ENCODE measurements at places on chromosomes 1 and 21. TPM values are rescaled to one million over a fixed set of nuclear protein-coding genes. Genes with fewer than 3 reads are reported as not detected.

- DNase-seq, result no peak
These were observed 125.0 kb downstream of the AKT3 start for GRCh38 chr1:243725075-243725474.

GRCh38 chr21:37367703-37368540 lies 1.3 kb downstream of the DYRK1A start:
- no peak for DNase-seq

The FTCD gene
- total RNA-seq, result not detected

DNA sequence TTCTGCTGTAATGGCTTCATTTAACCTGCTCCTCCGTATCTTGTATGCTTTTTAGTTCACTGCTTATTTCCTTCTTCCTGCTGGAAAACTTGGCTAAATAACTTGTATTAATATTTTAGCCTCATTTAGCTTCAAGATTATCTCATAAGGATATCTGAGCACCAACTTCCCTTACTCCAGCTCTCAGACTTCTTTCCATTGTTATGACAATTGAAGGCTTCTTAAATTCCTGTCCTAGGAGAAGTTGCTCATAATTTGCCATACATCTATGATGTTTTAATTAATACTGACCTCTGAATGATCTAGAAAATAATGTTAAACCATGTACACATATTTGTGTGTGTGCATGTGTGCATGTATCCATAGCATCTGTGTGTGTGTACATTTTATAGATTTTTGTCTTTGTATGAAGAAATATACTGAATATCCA lies 1524.4 kb upstream of the TPTE start:
- no peak for DNase-seq

GRCh38 chr21:14751602-14752344 lies 205.7 kb upstream of the SAMSN1 start:
- no peak for DNase-seq

- no peak for DNase-seq
These were observed 46.1 kb downstream of the KDM1A start for GRCh38 chr1:23065385-23065784.

The HFM1 gene
- total RNA-seq, result 1.0 TPM

The FCN3 gene
- 7.1 TPM for total RNA-seq

GRCh38 chr1:115641762-115642167 lies at the start of gene VANGL1:
Gene VANGL1 (plus strand): TSS chr1:115641970. CDS start chr1:115651414, 9,444 bp downstream.
- DNase-seq, result no peak

GRCh38 chr1:246218686-246219085 lies 288.4 kb downstream of the SMYD3 start:
- no peak for DNase-seq

- no peak for DNase-seq
These were observed 46.0 kb downstream of the RUNX1 start for GRCh38 chr21:35002879-35003722.

GRCh38 chr1:108130794-108131193 lies 69.3 kb downstream of the SLC25A24 start:
- DNase-seq, result no peak

The ADCY10 gene
- total RNA-seq, result not detected

GRCh38 chr21:19523746-19524145 lies 1120.2 kb upstream of the TMPRSS15 start:
- no peak for DNase-seq

DNA sequence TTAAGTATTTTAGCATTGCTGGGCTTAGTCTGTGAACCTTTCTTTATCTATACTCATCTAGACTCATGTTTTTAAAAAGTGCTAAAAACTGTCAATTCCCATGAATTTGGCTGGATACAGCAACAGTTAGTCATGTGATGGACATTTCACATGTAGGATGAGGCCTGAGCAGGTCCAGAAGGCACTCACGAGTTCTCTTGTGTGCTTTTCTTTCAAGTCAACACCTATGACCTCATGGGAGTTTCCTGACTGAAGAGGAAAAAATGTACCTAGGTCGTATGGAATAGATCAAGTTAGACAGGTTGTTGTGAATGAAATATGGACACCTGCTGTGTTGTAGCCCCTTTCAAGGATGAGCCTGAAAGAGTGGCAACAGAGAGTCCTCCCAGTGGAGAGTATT lies 394.2 kb downstream of the DUSP10 start:
- no peak for DNase-seq

DNA sequence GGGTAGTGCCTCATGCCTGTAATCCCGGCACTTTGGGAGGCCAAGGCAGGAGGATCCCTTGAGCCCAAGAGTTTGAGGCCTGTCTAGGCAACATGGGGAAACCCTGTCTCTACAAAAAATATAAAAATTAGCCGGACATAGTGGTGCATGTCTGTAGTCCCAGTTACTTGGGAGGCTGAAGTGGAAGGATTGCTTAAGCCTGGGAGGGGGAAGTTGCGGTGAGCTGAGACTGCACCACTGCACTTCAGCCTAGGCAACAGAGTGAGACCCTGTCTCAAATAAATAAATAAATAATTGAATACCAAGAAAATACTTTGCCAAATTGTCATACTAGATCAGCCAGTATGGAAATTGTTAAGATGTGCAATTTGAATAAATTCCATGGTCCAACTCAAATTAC lies 5.9 kb upstream of the RBBP5 start:
- DNase-seq, result no peak

The ACTA1 gene
- 2.2 TPM for total RNA-seq

DNA sequence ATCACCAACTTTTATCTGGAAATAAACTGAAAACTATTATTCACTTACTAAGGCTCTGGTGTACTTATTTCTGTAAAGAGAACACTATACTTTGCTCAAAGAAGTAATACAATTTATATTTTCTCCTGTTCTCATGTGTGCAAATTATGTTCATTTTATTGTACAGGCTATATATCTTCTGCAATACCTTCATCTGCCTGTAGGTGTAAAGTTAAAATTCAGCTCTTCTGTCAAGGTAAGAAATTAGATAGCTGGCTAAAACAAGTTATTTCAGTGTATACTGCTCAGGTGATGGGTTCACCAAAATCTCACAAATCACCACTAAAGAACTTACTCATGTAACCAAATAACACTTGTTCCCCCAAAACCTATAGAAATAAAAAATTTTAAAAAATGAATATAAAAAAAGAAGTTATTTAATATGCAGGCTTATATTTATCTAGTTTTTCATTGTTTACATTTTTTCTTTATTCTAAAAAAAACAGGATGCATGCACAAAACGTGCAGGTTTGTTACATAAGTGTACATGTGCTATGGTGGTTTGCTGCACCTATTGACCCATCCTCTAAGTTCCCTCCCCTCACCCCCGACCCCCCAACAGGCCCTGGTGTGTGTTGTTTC lies 81.5 kb downstream of the PTGER3 start:
- DNase-seq, result no peak

The HNRNPCL4 gene
- total RNA-seq, result not detected

The PSMG1 gene
- total RNA-seq, result 22.5 TPM

The GRHL3 gene
- 93.6 TPM for total RNA-seq

GRCh38 chr1:106207185-106207584 lies 849.3 kb upstream of the PRMT6 start:
- DNase-seq, result no peak

The APCS gene
- not detected for total RNA-seq

The ZFYVE9 gene
- 29.5 TPM for total RNA-seq

The DIO1 gene
- not detected for total RNA-seq

GRCh38 chr1:212498283-212499040 lies 65.7 kb downstream of the NENF start:
- DNase-seq, result no peak

GRCh38 chr1:183783767-183784637 lies 20.9 kb upstream of the RGL1 start:
- DNase-seq, result no peak

The UMODL1 gene
- total RNA-seq, result 0.21 TPM
